ENCODE measurements at places on chromosomes 13 and 19.

- DNase-seq: no peak
Measured at GRCh38 chr19:42521346-42522030, 6.8 kb downstream of the CEACAM1 start.

GRCh38 chr19:24054044-24054935, 32.7 kb upstream of the ZNF254 start:
- DNase-seq: no peak

DNA sequence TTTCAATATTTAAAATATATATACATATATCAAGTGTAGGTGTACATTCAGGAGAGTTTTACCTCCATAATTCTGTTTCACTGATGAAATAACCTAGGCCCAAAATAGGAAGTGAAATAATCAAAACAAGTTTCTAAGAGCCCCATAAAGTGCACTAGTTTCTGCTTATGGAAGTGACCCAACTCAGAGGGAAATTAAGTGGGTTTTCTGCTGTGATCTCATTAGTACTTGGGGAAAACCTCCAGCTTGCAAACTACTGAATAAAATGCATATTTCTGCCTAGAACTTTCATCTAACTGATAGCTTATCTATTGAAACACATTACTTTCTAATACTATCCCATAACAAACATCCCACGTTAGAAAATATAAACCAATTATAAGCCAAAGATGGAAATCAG, 45.4 kb upstream of the MIR17HG start:
- DNase-seq: no peak

DNA sequence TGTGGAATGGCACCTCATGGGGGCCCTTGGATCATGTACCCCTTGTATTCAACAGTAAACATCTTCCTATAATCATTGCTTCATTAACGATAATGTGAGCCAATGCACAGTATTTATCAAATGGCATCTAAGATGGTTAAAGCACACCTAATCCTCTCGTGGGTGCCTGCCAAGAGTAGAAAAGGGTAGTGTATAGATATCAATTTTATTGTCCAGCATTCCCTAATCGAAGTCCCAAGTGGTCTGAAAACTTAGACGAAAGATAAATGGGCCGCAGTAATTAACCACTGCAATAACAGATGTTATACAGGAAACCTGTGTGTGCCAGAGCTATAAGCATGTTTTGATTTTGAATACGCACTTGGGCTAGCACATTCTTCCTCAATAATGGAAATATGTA, 667 bp upstream of the MBNL2 start:
- DNase-seq: no peak

DNA sequence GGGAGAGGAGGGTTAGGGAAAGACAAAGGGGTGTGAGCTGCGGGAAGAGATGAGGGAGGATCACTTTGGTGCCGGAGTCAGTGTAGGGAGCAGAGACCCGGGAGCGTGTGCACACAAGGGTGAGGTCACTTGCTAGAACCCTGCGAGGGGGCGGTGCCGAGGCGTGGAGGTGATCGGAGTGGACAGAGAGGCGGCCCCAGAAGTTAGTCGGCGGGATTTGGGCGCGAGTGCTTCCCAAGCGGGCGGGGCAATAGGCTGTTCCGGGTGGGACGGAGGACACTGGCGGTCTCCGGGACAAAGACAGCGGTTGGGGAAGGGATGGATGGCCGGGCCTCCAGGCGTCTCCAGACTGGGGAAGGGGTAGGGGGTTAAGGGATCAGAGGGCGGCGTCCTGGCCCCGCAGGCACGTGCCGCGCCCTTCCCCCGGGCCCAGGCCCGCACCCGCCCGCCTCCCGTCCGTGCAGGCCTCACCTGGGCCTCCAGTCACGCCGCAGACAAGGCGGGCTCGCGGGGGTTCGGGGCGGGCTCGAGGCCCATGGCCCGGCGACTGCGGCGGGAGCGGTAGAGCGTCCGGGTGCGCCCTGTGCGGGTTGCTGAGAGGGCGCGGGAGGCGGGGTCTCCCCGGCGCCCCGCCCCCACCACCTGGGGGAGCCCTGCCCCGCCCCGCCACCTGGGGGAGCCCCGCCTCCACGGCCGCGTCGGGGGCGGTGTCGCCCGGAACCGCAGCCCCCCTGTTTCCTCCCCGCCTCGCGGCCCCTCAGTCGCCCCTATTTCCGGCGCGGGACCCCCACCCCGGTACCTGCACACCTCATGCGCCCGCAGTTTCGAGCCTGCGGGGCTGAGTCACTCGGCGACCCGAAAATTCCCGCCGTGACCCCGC, at the start of gene LPAR2:
Gene LPAR2 (minus strand): TSS at position 600 of the 880 bp plus-strand sequence. CDS start 945 bp downstream, outside the sequence.
- peak; percentile 80 for DNase-seq

DNA sequence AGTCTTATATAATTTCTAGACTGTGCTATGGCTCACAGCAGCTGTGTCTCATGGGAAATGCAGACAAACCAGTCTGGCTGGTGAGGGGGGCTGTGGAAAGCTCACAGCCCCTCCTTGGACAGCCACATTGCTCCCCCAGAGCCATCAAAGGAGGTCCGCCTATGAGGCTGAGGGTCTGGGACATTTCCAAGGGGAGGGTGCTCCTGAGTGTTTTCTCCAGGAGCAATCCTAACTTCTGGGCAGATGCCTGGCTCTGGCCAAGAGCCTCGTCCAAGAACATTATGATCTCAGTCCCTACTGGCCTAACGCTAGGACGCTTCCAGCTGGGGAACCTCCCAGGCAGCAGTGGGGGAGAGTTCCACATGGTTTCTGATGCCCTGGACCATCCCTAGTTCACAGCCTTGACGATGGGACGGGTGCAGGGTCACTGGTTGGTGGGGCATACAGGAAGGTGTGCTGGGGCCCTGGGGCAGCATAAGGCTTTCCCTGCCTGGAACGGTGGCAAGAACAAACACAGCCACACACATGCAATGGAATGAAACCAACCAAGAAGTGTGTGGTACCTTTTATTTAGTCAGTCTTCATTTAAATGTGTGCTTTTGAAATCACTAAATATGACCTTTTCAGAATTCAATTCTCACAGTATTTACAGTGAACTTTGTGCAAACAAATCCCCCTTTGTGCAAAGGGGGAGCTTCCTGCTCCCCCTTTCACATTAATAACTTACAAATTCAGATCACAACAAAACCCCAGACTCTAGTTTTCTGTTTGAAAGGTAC, 60.6 kb downstream of the CDADC1 start:
- DNase-seq: no peak

GRCh38 chr13:73258406-73258805, 199.6 kb downstream of the KLF5 start:
- no peak for DNase-seq

DNA sequence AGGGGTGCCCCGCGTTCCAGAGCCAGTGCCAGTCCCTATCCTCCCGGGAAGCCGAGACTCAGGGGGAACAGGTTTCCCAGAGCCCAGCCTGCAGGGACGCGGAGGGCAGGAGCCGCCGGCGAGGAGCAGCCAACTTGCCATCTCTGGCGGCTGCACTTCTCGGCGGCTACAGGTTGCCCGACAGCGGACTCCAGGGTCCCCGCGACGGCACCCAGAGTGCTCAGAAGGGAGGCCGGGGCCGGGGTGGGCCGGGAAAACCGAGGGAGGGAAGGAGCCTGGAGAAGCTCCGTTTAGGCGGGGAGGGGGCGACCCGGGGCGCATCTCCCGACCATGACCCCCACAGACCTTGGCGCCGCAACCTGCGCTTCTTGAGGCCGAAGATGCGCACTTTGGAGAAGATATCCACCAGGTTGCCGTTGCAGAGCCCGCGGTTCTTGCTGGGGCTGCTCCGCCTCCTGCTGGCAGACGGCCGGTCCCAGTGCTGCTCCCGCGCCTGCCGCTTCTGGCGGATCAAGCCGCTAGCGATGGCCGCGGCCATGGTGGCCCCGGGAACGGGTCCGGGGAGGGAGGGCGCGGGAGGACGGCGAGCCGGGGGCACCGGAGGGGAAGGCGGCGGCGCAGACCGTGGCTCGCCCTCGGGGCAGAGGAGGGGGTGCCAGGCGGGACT, 463.8 kb downstream of the ITGBL1 start:
- no peak for DNase-seq

GRCh38 chr13:112892426-112893206, 76.4 kb upstream of the MCF2L start:
- no peak for DNase-seq

DNA sequence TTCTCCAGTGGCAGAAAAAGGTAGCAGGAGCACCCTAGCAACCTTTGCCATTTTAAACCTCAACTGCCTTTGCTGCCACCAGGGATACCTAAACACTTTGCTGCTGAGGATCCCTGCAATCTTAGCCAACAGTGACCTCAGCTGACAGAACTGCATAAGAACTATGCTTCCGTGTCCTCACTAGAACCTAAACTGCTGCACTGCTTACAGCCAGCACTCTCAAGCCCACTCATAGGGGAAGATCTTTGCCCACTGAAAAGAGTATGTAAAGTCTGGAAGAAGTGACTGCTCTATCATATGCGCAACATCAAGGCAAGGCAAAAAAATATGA, 270.0 kb upstream of the PCDH20 start:
- DNase-seq: no peak

DNA sequence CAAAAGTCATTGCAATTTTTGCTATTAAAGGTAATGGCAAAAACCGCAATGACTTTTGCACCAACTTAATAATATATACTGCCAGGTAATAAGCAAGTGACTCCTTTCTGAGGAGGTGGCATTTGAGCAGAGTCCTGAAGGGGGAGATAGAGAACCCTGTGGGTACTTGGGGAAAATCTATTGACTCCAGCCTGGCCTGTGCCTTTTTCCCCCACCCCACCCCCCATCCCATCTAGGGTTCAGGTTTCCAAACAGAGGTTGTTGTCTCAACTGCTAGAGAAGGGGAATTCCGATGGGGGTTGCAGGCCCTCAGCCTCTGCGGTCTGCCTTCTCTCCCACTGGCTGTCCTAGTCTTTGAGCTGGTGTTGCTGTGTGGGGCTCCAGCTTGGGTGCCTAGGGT, 11.5 kb downstream of the S1PR2 start:
- peak; percentile 43 for DNase-seq

GRCh38 chr19:2560369-2560768, 84.4 kb downstream of the GADD45B start:
- no peak for DNase-seq

DNA sequence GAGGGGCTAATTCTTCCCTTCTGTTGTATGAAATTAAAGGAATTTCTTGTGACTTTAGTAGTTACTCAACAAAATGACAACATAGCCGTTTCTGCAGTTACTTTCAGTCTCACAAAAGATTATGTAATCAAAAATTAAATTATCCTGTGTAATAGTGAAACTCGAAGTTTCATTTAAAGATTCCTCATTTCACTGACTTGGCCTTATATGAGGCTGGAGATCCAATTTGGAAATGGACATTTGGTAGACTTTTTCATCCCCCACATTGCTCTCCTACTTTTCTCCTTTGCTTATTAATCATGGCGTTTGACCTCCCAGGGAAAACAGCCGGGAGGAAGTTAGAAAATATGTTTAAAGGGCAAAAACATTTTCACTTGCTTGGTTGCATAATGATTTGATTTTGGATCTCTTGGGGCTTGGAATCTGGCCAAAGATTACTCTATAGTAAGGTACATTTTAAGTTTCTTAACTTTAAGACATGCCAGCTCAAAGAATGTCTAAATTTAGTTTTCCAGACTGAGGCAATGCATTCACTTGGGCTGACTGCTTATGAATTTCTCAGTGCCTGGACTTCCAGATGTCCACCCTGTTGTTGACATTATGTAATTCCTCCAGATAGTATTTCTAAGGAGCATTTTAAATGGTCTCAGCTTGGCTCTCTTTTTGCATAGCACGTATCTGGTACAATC, 1364.9 kb upstream of the MIR17HG start:
- no peak for DNase-seq

- no peak for DNase-seq
Measured at GRCh38 chr13:42305503-42305902, 33.6 kb downstream of the AKAP11 start.

DNA sequence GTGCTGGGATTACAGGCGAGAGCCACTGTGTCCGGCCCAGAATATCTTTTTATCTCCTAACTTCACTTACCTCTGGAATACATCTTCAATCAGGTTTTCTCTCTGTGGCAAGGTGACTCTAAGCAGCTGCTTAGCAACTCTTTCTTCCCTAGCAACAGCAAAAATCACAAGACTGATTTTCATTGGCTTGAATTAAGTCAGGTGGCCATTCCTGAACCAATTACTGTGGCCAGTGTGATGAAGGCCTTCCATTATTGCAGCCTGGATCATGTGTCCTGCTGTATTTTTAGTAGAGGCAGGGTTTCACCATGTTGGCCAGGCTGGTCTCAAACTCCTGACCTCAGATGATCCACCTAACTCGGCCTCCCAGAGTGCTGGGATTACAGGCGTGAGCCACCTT, 9.0 kb upstream of the LTBP4 start:
- DNase-seq: no peak

GRCh38 chr13:49840266-49840665, 47.8 kb upstream of the KPNA3 start:
- DNase-seq: no peak

GRCh38 chr13:50205581-50205980, 190.3 kb downstream of the KCNRG start:
- no peak for DNase-seq

DNA sequence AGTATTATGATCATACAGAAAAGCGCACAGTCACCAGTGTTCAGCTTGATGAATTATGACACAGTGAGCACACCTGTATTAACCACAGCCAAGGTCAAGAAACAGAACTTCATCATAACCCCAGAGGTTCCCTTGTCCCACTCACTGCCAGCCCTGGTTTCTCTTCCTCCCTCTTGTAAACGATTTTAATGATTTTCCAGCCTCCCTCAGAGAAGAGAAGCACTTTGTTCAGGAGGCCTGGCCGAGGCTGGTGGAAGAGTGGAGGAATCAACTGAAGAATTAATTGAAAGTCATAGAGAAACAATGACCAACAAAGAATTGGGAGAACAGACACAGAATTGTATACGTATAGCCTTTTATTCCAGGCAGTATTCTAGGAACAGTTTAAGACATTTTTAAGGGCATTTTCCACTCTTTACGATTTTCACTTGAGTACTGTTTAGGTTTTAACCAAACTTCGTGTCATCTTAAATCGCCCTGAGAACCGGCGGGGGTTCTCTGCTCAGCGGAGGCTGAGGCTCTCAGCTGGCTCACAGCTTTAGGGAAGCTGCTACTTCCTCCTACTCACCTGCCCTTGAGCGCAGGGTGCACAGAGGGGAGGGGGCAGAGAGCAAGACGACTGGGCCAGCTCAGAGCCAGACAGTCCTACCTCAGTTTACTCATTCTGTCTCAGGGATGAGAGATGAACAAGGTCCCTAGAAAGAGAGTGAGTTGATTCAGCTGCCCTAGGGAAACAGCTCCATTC, 108.6 kb downstream of the AKAP11 start:
- no peak for DNase-seq

DNA sequence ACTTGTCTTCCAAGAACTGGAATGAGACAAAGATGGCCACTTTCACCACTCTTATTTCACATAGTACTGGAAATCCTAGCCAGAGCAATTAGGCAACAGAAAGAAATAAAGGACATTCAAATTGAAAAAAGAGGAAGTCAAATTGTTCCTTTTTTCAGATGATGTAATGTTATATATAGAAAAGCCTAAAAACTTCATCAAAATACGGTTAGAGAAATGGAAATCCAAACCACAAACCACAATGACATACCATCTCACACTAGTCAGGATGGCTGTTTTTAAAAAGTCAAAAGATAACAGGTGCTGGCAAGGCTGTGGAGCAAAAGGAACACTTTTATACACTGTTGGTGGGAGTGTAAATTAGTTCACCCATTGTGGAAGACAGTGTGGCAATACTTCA, 113.3 kb upstream of the SPRY2 start:
- DNase-seq: no peak

GRCh38 chr13:32791545-32792172, 205.4 kb downstream of the PDS5B start:
- peak; percentile 45 for DNase-seq
